DMS 273 treated with DMSO at 0.1 percent for 48 hours (cell line): ENCODE measurements at places on chromosomes 5 and 9.

DNA sequence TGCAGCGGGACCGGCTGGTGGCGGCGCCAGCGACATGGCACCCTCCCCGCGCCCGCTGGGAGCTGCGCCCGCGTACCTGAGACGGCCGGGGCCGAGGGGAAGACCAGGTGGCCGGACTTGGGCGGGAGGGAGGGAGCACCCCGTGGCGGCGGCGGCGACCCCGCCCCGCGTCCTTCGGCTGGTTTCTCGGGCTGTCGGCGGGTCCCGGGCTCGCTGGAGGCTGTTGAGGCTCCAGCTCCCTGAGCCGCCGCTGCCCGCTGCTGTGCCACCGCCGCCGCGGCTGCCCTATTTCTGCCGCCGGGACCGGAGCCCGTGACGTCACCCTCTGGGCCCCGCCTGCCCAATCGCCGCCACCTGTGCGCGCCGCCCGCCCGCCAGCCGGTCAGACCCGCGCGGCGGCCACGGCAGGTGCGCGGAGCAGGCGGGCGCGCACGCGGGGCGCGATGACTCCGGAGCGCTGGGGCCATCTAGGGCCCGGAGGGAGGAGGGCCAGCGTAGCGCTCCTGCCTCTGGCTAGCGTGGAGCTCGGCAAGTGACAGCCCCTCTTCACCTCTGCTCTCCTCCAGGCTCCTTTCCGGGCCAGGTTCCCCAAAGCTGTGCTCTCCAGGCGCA is at the start of gene FSTL4:
TSS of gene FSTL4 (minus strand) at position 293 of the 612 bp plus-strand sequence.
- DNase-seq: peak; percentile 13

DNA sequence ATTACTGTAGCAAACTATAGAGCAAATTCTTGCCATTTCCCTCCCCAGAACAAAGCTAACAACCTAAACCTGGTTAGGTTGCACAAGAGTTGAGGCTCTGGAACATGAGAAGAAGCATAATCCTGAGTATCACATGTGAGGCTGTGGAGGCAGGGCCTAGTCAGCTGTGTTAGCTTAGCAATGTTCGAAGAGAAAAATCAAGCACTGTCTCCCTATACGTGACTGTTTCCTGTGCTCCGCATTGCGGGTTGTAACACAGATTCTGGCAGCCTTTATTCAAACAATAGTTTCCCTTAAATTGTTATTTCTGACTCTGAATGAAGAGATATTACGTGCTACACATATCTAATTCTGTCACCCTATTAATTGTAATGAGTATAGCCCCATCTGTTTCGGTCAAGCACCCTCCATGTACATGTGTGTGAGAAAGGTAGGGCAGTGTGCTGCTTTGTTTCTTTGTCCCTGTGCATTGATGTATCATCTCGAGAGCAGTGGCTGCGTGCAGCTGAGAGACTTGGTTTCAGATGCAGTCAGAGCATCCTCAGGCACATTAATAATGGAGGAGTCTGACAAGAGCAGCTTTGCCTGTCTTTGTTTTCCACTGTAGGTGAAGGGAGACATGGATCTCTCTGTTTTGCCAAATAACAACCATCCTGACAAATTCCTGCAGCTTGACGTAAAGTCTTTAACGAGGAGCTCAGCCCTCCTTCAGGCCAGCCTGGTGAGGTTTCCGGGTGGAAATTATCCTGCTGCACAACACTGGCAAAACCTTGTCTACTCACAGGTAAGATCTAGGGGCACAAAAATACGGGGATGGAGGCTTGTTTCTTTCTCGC is at the start of gene MINAR2:
TSS of gene MINAR2 (plus strand) at position 523 of the 836 bp plus-strand sequence. CDS start at position 620, 97 bp downstream.
- DNase-seq: no peak

GRCh38 chr5:75366787-75367186 is 29.8 kb downstream of the HMGCR start:
- no peak for DNase-seq

DNA sequence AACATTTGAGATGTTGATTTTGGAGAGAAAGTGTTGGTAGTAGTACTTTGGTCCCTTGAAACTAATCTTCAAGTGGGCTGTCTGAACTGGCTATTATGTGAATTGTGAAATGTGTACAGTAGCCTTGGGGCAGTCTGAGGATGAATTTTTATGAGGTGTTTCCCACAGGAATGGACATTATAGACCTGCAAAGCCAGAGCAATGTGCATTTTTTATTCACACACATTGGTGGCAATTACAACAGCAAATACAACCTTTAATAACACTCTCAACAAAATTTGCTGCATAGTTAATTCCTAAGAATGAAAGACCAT is 147.0 kb downstream of the PAM start:
- no peak for DNase-seq

- no peak for DNase-seq
These were observed 64.6 kb downstream of the TSPAN17 start for GRCh38 chr5:176711883-176712282.

DNA sequence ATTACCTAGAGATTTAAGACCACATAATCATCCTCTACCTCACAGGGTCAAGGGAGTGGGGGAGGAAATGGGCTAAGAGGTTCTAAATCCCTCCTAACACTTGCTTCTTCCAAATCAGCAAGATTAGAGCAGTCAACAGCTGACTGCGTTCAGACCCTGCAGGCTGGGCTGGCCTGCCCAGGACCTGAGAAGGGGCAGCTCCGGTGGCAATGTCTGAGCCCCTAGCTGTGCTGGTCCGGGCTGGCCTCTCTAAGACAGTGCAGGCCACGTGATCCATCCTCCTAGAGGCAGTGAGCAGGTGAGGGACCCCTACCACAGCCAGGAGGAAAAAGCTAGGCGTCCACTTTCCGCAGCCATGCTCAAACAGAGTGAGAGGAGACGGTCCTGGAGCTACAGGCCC is at the start of gene KCNV2:
TSS of gene KCNV2 (plus strand) at position 126 of the 400 bp plus-strand sequence. CDS start at position 356, 230 bp downstream.
- no peak for DNase-seq

- DNase-seq: no peak
These were observed 34.1 kb upstream of the SLC22A5 start for GRCh38 chr5:132335402-132335801.

DNA sequence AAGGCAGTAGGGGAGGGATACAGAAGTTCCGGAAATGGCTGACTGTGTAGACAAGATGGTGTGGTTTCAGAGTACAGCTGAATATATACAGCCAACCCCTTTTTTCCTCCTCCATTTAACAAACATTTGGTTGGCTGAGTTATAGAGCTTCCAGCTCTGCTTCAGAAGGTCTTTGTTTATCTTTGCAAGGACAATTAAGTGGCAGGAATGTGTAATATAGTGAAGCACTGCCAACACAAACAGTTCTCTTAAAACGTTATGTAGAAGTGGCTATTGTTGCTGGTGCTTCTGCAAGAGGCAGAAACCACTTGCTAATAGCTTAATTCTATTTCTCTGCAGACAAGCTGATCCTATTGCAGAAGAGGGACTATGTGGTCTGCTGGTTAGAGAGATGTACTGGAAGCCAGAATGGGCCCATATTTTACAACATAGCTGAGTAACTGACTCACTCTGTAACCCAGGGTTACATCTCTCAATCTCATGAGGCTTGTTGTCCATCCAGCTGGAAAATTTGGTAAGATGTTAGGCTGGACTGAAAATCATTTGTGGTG is 62.7 kb upstream of the OSMR start:
- DNase-seq: peak; percentile 48

DNA sequence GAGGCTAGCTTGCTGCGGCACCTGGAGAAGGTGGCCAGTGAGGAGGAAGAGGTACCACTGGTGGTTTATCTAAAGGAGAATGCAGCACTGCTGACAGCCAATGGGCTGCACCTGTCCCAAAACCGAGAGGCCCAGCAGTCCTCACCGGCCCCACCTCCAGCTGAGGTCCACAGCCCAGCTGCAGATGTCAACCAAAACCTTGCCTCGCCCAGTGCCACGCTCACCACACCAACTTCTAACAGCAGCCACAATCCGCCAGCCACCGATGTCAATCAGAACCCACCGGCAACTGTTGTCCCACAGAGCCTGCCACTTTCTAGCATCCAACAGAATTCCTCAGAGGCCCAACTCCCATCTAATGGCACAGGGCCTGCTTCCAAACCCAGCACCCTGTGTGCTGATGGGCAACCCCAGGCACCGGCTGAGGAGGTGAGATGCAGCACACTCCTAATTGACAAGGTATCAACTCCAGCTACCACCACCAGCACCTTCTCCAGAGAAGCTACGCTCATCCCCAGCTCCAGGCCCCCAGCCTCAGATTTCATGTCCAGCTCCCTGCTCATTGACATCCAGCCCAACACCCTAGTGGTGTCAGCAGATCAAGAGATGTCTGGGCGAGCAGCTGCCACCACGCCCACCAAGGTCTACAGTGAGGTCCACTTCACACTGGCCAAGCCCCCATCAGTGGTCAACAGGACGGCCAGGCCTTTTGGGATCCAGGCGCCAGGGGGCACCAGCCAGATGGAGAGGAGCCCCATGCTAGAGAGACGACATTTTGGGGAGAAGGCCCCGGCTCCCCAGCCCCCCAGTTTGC is 8.0 kb downstream of the SYNPO start:
- DNase-seq: no peak

DNA sequence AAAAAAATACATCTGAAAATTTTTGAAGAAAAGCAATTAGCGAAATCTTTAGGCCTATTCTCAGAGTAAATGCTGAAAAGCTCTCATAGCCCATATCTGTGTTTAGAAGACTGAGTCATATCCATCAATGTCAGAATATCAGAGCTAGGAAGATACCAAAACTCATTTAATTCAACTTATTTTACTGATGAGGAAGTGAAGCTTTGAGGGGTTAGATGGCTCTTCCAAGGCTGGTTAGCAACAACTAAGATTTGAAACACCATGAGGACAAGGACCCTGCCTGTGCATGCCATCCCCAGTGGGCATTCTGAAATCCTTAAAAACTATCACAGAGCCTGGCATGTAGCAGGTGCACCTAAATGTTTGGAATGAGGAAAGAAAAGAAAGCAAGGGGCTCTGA is 2.5 kb downstream of the FREM1 start:
- DNase-seq: no peak

DNA sequence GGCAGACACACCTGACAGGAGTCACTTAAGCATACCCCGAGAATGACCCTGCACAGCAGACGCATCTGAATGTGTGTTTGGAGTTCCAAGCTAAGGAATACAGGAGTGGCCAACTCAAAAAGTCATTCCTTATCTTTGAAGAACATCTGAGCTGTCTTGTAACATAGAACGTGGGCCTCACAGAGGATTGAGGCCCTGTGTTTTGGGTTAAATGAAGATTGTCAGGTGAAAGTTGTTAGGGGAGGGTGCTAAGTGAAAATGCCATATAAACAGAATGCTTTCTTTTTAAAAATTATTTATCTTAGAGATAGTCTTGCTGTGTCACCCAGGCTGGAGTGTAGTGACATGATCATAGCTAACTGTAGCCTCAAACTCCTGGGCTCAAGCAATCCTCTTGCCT is 100.9 kb downstream of the PIK3R1 start:
- DNase-seq: no peak

DNA sequence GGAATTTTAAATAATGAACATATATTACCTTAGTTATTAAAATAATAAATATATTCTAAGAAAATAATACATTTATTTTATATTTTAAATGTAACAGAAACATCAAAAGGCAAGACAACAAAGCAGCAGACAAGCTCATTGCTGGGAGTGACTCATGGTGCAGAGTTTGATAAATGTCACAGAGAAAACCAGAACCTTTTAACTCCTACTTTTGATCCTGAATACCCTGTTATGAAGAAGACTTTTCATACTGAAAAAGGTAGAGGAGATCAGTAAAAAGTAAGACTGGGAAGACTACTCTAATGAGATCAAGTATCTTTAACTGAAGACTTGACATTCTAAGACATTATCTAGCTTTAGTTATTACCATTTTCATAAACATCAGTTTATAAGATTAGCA is 99.0 kb upstream of the GNA14 start:
- no peak for DNase-seq

DNA sequence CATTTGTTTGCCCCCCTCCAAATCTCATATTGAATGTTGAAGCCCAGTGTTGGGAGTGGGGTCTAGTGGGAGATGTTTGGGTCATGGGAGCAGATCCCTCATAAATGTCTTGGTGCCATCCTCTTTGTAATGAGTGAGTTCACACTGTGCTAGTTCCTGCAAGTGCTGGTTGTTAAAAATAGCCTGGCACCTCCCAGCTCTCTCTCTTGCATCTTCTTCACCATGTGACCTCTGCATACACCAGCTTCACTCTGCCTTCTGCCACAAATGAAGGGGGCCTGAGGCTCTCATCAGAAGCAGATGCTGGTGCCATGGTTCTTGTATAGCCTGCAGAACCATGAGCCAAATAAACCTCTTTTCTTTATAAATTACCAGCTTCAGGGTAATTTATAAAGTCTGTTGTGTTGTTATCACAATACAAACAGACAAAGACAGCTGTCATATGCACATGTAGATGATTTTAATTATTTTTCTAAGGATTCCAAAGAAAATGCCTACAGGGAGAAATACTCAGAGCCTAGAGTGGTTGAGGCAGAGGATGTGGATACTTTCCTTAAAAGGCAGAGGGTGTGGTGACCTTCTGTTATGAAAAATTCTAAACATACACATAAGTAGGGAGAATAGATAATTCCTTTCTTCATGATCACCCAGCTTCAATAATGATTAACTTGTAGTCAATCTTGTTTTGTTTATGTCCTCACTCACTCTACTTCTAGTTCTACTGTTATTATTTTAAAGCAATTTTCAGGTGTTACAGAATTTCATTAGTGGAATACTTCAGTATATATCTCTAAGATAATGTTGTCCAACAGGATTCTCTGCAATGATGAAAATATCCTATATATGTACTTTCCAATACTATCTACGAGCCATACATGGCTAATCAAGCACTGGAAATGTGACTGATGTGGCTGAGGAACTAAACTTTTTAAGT is 75.1 kb upstream of the RANBP6 start:
- no peak for DNase-seq
